ENCODE measurements at places on chromosomes 2 and 18.

- no peak for DNase-seq
Measured at GRCh38 chr2:176270100-176270750, 983 bp downstream of the MTX2 start.

DNA sequence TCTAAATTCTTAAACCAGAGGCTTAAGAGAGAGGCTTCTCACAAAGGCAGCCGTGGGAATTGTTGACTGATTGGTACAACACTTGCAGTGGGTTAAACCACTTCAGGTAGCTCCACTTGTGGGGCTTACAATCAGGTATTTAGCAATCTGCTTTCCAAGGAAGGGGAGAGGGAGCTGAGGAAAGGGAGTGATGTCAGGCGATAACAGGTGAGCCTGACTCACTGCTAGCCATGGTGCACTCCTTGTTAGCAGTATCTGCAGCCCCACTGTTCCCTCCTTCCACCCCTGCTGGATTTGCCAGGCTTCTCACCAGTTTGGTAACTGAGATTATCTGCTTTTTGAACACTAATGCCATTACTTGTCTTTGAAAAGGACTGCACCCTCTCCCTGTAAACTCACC is 1056.7 kb upstream of the FANCL start:
- no peak for DNase-seq

- DNase-seq: no peak
Measured at GRCh38 chr2:133953524-133953923, 300.3 kb upstream of the MGAT5 start.

- DNase-seq: no peak
Measured at GRCh38 chr2:194992648-194993047, 664.4 kb upstream of the SLC39A10 start.

- no peak for DNase-seq
Measured at GRCh38 chr2:68769586-68770270, 35.1 kb downstream of the ARHGAP25 start.

DNA sequence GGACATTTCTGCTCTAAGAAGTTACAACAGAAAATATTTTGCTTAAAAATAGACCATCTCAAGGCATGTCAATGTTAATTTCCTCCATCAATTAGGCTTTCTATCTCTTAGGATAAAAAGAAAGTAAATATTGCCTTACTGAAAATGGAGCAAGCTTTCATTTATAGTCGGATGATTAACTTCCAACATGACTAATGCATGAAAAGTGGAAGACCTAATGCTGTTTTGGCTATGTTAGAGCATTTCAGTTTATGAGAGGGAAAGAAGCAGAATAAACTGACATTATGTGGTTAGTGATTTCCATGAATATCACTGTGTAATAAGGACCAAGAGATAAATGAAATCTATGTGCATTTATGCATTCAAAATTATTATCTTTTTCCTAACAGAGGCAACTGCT is 475.2 kb upstream of the UBE2E3 start:
- DNase-seq: no peak

DNA sequence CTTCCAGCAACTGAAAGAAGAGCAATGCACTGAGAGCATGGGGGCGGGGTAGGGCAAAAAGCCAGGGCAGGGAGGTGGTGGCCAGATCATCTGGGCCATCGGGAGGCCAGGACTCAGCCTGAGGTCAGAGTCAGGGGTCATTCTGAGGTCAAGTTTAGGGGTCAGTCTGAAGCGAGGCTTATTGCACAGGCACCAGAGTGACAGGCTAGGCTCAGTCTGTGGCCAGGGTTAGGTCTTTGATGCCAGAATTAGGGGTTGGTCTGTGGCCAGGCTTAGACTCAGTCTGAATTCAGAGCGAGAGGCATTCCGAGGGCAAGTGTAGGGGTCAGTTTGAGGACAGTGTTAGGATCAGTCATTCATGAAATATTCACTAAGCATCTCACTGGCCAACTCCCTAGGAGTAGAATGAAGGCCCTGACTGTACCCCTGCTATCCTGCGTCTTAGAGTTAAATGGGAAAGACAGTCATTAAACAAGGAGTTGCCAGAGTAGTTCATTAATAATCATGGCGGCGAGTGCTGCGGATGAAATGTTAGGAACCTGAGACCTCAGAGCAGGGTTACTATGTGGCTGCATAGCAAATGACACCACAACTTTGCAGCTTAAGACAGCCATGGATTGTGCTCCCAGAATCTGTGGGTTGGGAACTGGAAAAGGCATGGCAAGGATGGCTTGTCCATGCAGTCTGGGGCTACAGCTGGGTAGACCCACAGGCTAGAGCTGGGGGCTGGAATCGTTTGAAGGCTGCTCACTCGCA is 198.7 kb downstream of the CYP26B1 start:
- DNase-seq: no peak

Measured in right kidney (tissue), 9 donors.